SK-N-SH (cell line): ENCODE measurements at places on chromosomes 11 and 22. TPM values are rescaled to one million over a fixed set of nuclear protein-coding genes. Genes with fewer than 3 reads are reported as not detected.

DNA sequence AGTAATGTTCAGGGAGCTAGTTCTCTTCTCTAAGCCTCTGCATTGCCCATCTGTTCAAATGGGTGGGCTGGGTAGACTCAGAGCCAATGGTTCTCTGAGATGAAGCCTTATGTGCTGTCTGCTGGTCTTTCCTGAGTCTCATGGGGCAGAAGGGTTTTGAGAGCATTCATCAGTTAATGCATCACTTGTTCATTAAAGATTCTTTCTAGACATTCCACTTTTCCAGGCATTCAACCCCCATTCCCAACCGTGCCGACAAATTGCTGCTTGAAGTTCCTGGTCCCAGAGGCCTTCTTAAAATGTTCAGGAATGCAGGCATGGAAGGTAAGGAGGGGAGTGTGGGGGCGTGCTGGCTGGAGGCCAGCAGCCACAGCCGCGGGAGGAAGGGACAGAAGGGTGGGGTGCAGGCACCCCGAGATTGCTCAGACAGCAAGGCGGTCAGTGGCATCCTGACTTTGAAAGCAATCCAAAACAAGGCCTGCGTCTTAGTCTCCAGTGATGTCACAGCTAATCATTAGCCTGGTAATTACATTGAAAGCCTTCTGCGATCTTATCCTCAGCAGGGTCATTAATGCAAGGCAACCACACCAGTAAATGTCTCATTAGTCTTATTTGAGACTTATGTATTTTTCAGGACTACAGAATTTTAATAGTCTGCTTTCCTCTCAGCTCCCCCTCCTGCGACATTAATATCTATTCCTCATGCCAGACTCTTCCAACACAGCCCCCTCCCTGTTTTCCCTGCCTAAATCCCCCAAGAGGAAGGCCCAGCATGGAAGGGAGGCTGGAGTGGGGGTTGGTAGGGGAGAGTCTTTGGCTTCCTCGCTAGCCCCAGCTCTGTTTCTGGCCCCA is 328.8 kb downstream of the MIAT start:
- H3K4me3 ChIP-seq, result no peak overlapping the region
- peak overlapping the region; percentile 30; the same call in 1 of the 2 replicates for H3K27ac ChIP-seq
- peaks cover 14% of the 10 kb centered on the region; the same call in 1 of the 2 replicates for H3K4me1 ChIP-seq
- DNase-seq, result peak; percentile 48

GRCh38 chr22:34879001-34879400 is 187.0 kb upstream of the ISX start:
- no peak for DNase-seq
- no peak overlapping the region for H3K27ac ChIP-seq
- H3K4me3 ChIP-seq, result no peak overlapping the region
- H3K4me1 ChIP-seq, result no peaks in the 10 kb centered on the region
- H3K36me3 ChIP-seq, result no peaks in the 10 kb centered on the region

DNA sequence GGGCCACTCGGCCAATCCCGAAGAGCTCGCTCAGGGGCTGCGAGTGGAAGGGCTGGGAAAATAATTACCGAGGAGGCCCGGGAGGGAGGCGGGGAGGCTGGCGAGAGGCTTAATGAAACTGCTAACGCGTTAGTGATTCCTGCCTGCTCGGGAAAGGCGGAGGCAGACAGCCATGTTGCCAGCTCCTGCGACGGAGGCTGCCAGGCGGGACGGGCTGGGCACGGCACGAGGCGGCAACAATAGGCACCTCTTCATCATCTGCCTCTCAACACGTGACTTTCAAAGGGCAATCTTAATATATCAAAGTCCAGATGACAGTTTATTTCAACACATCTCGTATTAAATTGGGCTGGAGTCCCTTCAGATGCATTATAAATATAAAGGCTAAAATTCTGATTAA is 68.0 kb upstream of the TCF20 start:
- no peak overlapping the region for H3K27ac ChIP-seq
- no peaks in the 10 kb centered on the region for H3K27me3 ChIP-seq

DNA sequence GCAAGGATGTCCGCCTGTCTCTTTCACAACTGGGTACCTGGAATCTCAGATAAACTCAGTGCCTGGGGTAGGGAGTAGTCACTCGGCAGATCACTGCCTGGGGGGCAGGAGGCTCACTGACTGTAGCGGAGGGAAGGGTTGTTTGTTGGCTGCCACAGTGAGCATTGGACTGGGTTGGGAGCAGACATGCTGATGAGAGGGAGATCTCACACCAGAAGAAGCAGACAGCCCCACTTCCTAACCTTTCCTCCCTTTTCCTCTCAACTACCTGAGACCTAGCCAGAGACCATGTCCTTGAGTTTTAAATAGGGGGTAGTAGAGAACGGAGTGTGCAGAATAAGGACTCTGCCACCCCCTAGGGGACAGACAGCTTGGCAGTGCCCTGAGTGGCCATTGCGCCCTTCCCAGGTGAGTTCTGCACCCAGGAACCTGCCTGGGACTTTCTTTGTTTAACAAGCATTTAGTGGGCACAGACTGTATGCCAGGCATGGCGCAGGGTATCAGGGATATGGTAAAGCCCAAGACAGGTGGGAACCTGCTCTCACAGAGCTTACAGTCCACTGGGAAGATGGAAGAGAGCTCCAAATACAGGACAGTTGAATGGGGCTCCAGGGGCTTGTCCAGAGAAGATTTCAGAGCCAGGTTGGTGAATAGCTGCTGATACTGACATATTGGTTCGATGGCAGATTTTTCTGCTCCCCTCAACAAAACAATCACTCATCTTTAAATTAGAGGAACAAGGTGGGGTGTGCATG is 115.7 kb upstream of the NNMT start:
- no peak overlapping the region for H3K27ac ChIP-seq
- peaks cover 6% of the 10 kb centered on the region; the same call in 1 of the 2 replicates for H3K27me3 ChIP-seq
- DNase-seq, result peak; percentile 61
- no peak overlapping the region for H3K4me3 ChIP-seq

GRCh38 chr11:118180300-118180703 is 3.9 kb upstream of the SCN2B start:
- H3K36me3 ChIP-seq, result no peaks in the 10 kb centered on the region
- peak; percentile 78 for DNase-seq
- H3K4me3 ChIP-seq, result no peak overlapping the region
- peaks cover 23% of the 10 kb centered on the region for H3K27me3 ChIP-seq
- peaks cover 14% of the 10 kb centered on the region; the same call in 1 of the 2 replicates for H3K4me1 ChIP-seq

GRCh38 chr11:61482513-61482912 is 26.0 kb upstream of the LRRC10B start:
- no peaks in the 10 kb centered on the region for H3K27me3 ChIP-seq
- DNase-seq, result peak; percentile 70
- H3K4me1 ChIP-seq, result peaks cover 12% of the 10 kb centered on the region; the same call in 1 of the 2 replicates
- H3K36me3 ChIP-seq, result no peaks in the 10 kb centered on the region

GRCh38 chr11:117743121-117743815 is 53.7 kb downstream of the DSCAML1 start:
- no peak overlapping the region for H3K27ac ChIP-seq
- DNase-seq, result peak; percentile 62
- H3K27me3 ChIP-seq, result no peaks in the 10 kb centered on the region
- H3K4me3 ChIP-seq, result no peak overlapping the region
- no peaks in the 10 kb centered on the region for H3K36me3 ChIP-seq

DNA sequence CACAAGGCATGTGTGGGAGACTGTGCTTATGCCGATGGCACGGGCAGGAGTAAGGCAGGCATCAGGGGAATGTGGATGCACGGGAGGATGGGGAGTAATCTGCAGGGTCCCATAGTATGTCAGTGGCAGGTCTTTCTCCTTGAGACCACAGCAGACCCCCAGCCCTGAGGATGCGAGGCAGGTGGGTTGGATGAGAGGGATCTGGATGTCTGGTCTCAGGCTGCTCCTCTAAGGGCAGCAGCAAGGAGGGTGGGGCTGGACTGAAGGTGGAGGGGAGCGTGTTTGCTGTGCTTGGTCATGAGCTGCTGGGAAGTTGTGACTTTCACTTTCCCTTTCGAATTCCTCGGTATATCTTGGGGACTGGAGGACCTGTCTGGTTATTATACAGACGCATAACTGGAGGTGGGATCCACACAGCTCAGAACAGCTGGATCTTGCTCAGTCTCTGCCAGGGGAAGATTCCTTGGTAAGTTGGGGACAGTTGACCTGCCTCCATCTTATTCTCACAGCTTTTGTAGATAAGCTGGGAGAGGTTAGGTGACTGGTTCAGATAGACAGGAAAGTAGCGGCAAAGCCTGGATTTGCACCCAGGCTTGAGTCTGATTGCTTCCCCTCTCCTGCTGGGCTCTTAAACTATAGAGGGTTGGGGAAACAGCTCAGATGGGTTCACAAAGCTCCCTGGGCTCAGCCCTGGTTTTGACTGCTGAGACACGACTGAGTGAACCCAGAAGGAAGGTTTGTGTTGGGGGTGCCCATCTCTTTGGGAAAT is at the start of gene APOL1:
Gene APOL1, plus strand, starts transcription at position 380 of the 769 bp plus-strand sequence. CDS start 1,823 bp downstream, outside the sequence.
- no peak within 1 kb of the TSS for H3K4me3 ChIP-seq
- H3K4me1 ChIP-seq, result peaks cover 23% of the 10 kb centered on the region; the same call in 1 of the 2 replicates
- H3K36me3 ChIP-seq, result no peaks in the 10 kb centered on the region
- no peaks in the 10 kb centered on the region for H3K27me3 ChIP-seq
- DNase-seq, result no peak

DNA sequence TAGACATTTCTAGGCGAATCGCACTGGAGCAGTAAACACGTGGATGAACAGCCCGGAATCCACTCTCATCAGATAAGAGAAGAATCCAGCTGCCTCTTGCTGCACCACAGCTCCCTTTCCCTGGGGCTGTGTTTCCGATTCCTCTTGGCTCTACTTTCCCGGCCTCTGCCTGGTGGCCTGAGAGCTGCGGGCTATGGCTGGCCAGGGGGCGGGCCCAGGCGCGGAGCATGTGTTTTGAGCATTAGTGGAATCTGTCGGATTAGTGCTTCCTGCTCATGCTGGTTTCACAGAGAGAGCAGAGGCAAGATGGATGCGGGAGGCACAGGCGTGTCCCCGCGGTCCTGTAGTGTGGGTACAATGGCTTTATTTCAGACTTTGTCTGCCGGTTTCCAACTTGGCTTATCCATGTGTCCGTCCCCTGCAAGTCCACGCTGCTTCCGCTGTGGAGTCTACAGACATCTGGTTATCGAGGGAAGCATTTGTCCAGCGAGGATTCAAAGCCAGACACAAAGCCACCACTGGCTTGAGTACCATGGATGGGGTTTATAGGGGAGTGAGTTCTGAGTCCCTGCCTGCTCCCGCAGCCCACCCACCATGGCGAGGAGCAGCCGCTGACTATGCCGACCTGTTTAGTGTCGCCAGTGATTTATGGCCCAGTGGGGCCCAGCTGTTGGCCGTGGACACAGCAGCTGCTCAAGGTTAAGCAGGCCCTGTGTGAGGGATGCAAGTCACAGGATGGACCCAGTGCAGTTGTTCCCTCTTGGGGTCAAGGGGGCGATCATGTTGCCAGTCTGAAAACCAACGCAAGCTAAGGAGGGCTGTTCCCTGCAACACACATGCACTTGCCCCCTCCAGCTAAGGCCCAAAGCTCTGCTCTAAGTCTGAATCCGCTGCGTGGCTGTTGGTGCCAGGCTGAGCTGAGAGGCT is 43.3 kb upstream of the EP300 start:
- no peaks in the 10 kb centered on the region for H3K27me3 ChIP-seq
- H3K36me3 ChIP-seq, result no peaks in the 10 kb centered on the region
- H3K27ac ChIP-seq, result no peak overlapping the region
- DNase-seq, result peak; percentile 46

- no peaks in the 10 kb centered on the region for H3K36me3 ChIP-seq
- H3K27me3 ChIP-seq, result no peaks in the 10 kb centered on the region
- no peak overlapping the region for H3K27ac ChIP-seq
- DNase-seq, result no peak
- H3K4me3 ChIP-seq, result no peak overlapping the region
These were observed 37.6 kb upstream of the GLYAT start for GRCh38 chr11:58769308-58769707.

DNA sequence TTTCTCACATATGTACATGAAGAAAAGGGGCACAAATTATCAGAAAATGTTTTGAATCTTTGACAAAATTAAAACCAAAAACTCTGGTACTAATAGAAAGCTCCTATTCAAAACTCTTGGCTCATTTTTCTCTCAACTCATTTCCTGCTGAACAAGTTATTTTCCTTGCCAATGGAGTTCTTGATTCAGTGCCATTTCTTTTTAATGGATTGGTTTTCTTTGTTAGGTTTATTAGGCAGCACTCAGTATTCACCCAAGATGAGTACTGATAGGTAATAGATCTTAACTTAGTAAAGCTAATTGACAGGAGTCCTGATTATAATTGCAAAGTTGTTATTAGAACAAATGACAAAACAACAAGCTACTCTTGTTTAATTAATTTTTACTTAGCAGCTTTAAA is 279.4 kb upstream of the PDGFD start:
- H3K4me3 ChIP-seq, result no peak overlapping the region
- no peaks in the 10 kb centered on the region; the same call in 1 of the 2 replicates for H3K4me1 ChIP-seq
- no peak overlapping the region for H3K27ac ChIP-seq
- H3K27me3 ChIP-seq, result no peaks in the 10 kb centered on the region

MPST gene
- 45.0 and 60.4 TPM in 2 replicates for polyA plus RNA-seq

MS4A14 gene
- not detected in 2 replicates for polyA plus RNA-seq

DNA sequence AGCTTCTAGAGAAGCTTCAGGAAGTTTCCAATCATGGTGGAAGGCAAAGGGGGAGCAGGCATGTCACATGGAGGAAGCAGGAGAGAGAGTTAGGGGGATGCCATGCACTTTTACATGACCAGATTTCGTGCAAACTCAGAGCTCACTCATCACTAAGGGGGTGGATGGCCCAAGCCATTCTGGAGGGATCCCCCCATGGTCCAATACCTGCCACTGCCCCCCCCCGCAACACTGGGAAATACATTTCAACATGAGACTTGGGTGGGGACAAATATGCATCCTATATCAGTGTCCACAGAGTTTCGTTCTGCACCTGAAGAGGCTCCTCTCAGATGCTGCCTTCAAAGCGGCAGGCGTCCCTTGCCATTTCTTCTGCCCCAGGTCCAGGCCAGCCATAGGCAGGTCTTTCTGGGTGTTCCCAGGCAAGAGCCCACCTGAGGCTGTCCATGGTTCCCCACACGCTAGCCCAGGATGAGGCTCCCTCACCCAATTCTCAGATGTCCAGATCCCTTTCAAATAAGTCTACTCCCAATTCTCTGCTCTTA is 1344.3 kb downstream of the TBC1D22A start:
- no peaks in the 10 kb centered on the region for H3K27me3 ChIP-seq
- DNase-seq, result no peak
- no peaks in the 10 kb centered on the region for H3K4me1 ChIP-seq
